Stimulated activated CD8-positive, alpha-beta memory T cell treated with anti-CD3 and anti-CD28 coated beads, Interleukin-7, amount 100 ng/mL, for 4 hours (primary cell): ENCODE measurements at places on chromosomes 11 and 22.

GRCh38 chr11:134063991-134064747 lies 4.7 kb upstream of the JAM3 start:
- DNase-seq = no peak

- no peak for DNase-seq
Observed at GRCh38 chr22:43682851-43683250, 129.3 kb downstream of the EFCAB6 start.

- no peak for DNase-seq
Observed at GRCh38 chr11:128619540-128620308, 32.4 kb upstream of the ETS1 start.

DNA sequence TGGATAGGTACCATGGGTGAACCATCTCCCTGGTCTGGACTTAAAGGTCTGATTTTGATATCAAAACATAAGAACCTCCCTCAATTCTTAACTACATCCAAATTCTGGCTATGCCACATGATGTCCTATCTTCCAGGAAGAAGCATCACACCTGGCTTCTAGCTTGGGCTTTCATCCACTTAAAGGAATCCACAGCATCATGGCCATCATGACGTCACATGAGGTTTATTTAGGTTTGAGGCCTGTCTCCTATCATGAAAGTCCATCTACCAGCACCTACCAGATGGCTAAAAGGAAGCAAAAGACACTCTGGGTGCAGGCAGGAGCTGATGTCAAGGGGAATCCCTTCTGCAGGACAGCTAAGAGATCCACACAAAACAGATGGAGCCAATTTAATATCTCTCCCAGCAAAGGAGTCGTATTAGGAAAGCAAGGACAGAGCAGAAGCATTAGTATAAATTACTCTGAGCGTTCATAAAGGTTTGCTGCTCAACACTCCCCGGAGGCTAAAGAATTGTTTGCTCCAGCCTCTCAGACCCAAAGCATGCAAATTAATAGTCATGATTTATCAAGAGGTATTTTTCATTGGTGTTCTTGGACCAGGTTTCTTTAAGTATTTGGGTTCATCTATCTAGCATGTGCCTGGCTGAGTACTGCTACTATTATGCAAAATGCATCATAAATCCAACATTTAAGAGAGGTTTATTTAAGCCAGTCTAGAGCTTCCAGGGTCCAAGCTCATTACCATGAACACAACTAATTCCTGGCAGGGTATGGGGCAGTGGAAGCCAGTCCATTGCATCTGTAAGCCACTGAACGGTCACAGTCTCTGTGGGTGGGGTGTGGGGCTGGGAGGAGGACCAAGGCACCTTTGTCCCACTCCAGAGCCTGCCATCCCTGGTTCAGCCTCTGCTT lies 47.2 kb downstream of the GALNT18 start:
- no peak for DNase-seq

DNA sequence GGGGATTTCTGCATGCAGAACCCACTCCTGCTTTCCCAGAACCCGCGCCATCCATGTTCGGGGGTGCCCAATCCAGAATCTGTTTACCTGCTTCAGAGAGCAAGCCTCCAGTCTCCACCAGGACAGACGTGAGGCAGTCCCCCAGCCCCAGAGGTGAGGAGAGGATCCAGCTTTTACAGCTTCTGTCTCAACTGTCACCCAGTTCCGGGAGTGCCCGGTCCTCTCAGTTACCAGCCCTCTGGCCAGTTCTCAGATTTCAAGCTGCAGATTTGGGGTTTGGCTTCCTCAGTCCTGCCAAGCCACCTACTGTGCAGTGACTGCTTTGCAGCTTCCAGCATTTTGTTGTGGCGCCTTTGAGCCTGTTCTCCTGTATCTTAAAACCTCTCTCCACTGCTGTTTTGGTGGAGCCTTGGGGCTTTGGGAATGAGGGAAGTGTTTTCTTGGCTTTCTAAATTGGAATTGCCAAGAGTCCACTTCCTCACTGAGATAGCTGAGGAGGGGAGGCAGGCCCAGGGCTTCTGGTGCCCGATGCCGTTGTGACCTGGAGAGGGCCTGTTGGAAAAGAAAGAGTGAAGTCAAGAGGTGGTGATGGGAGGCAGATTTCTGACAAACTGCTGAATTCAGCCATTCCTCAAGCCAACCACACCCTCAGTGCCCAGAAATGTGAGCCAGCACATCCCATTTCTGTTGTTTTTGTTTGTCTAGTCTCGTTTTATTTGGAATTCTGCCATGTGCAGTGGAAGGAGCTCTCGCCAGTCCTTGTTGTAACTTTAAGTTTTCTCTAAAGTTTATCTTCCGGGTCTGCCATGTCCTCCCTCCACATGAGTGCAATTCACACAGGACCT lies 513.4 kb downstream of the TBC1D22A start:
- DNase-seq = no peak
